ENCODE measurements at places on chromosomes 11 and 22. TPM values are rescaled to one million over a fixed set of nuclear protein-coding genes. Genes with fewer than 3 reads are reported as not detected.

The LRRC10B gene
- total RNA-seq = 0.31 TPM

The MS4A4E gene
- not detected for total RNA-seq

The IL18 gene
- 97.1 TPM for total RNA-seq

The ARHGEF17 gene
- 14.6 TPM for total RNA-seq

The OR5A1 gene
- total RNA-seq = not detected

The KCNJ1 gene
- not detected for total RNA-seq

The BRMS1 gene
- total RNA-seq = 98.9 TPM

The HRAS gene
- 154 TPM for total RNA-seq

The TREH gene
- not detected for total RNA-seq

The HTR3A gene
- not detected for total RNA-seq

The PIH1D2 gene
- total RNA-seq = 1.1 TPM

The CCDC89 gene
- total RNA-seq = not detected

The OR51V1 gene
- total RNA-seq = not detected

The CFAP300 gene
- 5.4 TPM for total RNA-seq

The OR8D4 gene
- not detected for total RNA-seq

Data from A549 treated with Mapracorat at 1 μM for 4 hours (cell line).